ENCODE measurements at places on chromosomes 1 and 21. TPM values are rescaled to one million over a fixed set of nuclear protein-coding genes. Genes with fewer than 3 reads are reported as not detected.

Gene TMEM82
- total RNA-seq, result not detected

Gene GJA8
- not detected for total RNA-seq

Gene GLMN
- 21.9 TPM for total RNA-seq

Gene CA6
- 6.3 TPM for total RNA-seq

Gene PTGER3
- 2.8 TPM for total RNA-seq

Gene AKNAD1
- total RNA-seq, result not detected

Gene MYOM3
- not detected for total RNA-seq

Gene UBE2U
- total RNA-seq, result not detected

Gene PCAT6
- not detected for total RNA-seq

Gene OLIG2
- total RNA-seq, result not detected

Gene FCN3
- not detected for total RNA-seq

Gene PRKAB2
- 10.4 TPM for total RNA-seq

Gene PEF1
- total RNA-seq, result 55.2 TPM

Gene PTPN14
- total RNA-seq, result 0.21 TPM

Gene CRNN
- total RNA-seq, result not detected

Gene RHD
- total RNA-seq, result not detected

Gene MXRA8
- not detected for total RNA-seq

Gene IGSF3
- 0.16 TPM for total RNA-seq

Gene RBM34
- 117 TPM for total RNA-seq

Gene TCHHL1
- not detected for total RNA-seq

Gene ITLN2
- total RNA-seq, result not detected

Gene CD247
- total RNA-seq, result 243 TPM

Gene OPRD1
- not detected for total RNA-seq

Gene FAM72C
- total RNA-seq, result 22.1 TPM

Gene HSD3B2
- total RNA-seq, result not detected

Gene ACTL8
- total RNA-seq, result not detected

Gene SPRR3
- not detected for total RNA-seq

Gene NPHS2
- not detected for total RNA-seq

Gene PDE4B
- 24.3 TPM for total RNA-seq

Gene RPS27
- 2,104 TPM for total RNA-seq

Gene LAPTM5
- total RNA-seq, result 407 TPM

Gene FCRL3
- total RNA-seq, result 0.42 TPM

Gene ATAD3A
- total RNA-seq, result 51.6 TPM

Gene VASH2
- 0.16 TPM for total RNA-seq

Gene ZNF496
- total RNA-seq, result 22.0 TPM

Gene C1orf21
- total RNA-seq, result 5.1 TPM

Gene HPCAL4
- total RNA-seq, result 0.47 TPM

Gene VAMP4
- total RNA-seq, result 12.2 TPM

Gene LIN28A
- total RNA-seq, result not detected

Gene OR2L8
- total RNA-seq, result 0.29 TPM

Gene TMEM269
- 0.40 TPM for total RNA-seq

Gene IL19
- total RNA-seq, result not detected

Gene ETV3L
- not detected for total RNA-seq

Gene CD5L
- not detected for total RNA-seq

Gene RBM11
- 0.34 TPM for total RNA-seq

Gene ASTN1
- total RNA-seq, result not detected

Gene TARS2
- 29.8 TPM for total RNA-seq

Gene ADGRB2
- 0.37 TPM for total RNA-seq

Gene FNDC5
- not detected for total RNA-seq

Gene HCRTR1
- not detected for total RNA-seq

Gene GUCA2B
- not detected for total RNA-seq

Gene KCNJ9
- not detected for total RNA-seq

Gene IQCC
- total RNA-seq, result 6.3 TPM

Gene EPHA8
- not detected for total RNA-seq

Gene KIF17
- total RNA-seq, result not detected

Gene ADAMTS5
- not detected for total RNA-seq

Gene FMO2
- not detected for total RNA-seq
